ENCODE measurements at places on chromosomes 5 and 9.

DNA sequence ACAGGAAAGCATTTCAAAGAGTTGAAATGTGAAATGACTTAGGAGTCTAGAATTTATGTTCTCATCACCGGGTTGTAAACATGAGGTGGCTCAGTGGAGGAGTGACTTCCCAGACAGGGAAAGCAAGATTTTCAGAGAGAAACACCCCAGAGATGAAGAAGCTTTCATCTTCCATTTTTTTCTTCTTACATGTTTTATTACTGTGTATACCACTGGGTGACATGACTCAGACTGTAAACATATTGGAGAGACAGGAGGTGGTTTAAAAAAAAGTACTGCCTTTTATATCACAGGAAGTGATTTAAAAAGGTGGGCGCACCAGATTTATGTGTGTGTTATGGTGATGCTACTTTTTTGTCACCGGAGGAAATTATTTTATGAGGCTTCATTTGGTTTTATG, 209.1 kb upstream of the TUT7 start:
- no peak for DNase-seq

DNA sequence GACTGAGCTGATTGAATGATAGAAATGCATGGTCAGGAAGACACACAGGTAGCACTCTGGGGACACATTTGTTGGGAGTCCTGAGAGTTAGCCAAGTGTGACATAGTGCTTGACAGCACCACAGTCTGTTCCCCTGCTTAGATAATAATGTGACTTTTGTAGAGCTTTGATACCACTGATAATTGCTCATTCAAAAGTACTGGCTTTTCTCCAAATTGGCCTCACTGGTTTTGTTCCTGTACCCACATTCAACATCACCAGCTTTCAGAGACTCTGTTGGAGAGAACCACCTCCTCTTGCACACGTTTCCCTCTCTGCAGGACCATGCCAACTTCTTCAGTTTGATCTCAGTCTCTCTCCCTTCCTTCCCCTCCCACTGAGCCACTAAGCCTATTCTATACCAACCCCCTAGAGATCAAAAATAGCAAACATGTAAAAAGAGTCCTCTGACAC, 52.5 kb upstream of the IL7R start:
- no peak for DNase-seq

- peak; percentile 20 for DNase-seq
Observed at GRCh38 chr5:13478831-13479465, 465.5 kb downstream of the DNAH5 start.

GRCh38 chr5:157265714-157266285, at the start of gene CYFIP2:
TSS of gene CYFIP2 (plus strand) at chr5:157266123. CDS start at chr5:157285362, 19,239 bp downstream.
- DNase-seq: no peak

DNA sequence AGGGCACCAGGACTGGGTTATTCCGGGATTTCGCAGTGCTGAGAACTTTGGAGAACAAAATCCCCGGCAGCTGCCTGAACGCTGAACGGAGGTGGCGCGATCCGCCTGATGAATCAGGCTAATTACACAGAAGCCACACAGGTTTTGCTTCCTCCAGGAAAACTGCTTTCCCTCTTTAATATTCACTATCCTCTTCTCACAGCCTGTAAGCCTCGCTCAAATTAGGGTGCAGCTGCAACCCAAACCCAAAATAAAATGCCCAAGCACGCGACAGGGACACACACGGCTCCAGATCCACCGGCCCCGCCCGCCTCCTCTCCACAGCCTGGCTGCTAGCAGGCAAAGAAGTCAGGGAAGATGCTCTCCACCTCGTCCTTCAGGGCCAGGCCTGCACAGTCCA, 6.0 kb downstream of the SOHLH1 start:
- no peak for DNase-seq

Measured in Panc1 (cell line).